ENCODE measurements at places on chromosomes 4 and X.

DNA sequence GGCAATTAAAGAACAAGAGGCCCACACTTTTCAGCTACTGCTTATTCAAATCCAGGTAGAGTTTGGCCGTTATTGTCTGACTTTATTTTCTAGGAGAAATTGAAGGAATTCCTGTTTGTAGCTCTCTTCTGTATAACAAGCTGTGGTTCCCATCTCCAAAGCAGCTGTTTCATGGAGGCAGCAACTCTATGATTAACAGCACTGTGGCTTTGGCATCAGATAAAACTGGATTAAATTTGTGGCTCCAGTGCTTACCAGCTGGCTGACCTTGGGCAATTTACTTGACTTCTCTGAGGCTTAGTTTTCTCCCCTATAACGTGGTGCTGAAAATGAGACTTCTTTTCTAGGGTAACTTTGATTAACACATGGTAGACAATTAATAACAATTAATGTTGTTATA lies 28.1 kb downstream of the SLC30A9 start:
- DNase-seq = no peak

DNA sequence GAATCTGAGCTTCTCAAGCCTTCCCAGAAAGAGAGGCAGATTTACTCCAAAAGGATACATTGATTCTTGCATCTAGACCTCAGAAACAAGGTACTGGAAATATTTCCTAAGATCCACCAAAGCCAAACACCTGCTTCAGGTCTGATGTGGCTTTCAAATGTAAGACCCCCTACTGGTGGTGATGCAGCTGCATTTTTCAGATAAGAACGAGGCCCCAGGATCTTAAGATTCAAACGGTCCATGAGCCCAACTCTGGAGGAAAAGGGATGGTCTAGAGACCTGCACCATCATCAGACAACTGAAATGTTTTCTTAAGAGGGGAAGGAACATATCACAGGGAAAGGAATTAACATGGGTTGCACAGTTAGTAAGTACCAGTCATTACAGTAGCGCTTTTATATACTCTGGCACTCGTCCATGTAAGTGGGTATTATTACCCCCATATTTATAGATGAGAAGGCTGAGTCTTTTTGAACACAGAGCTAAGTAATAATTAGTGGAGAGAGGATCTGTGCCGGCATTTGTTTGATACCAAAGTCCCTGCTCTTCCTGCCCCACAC lies 73.7 kb downstream of the LEF1 start:
- DNase-seq = no peak

DNA sequence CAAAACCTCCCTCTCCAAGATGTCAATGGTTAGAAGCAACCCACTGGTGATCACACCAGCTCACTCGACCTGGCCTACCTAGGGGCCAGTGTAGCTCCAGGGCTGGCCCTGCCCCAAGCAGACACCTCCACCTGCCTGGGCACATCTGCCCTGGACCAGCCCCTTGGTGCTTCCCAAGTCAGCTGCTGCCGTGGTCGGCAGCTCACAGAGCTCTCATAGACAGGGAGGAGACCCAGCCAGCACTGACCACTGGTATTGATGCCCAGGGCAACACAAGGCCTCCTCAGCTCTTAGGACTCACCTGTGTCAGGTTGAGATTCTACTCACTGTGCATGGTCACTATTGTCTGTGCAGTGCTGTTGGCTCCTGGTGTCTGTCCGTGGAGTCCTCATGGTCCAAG lies 51.7 kb downstream of the SEPSECS start:
- no peak for DNase-seq

GRCh38 chr4:7351014-7351413 lies 83.7 kb downstream of the PSAPL1 start:
- DNase-seq = no peak

GRCh38 chr4:121041307-121042090 lies 30.8 kb downstream of the NDNF start:
- DNase-seq = no peak

DNA sequence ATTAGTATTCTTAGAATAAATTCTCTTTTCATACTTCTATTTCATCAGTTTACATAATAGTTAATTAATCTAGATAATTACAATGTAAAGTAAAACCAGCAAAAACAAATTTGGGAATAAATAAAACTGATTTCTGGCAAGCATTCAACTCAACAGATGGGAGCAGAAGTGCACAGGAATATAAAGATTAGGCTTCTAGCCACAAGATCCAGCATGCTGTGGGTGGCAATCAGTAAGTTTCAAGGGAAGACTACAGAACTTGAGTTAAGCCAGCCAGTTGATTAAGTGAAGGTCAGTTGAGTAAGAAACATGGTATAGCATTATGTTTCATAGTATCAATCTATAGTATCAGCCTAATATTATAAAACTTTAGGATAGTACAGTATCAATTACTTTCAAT lies 324.2 kb upstream of the AADAT start:
- no peak for DNase-seq

DNA sequence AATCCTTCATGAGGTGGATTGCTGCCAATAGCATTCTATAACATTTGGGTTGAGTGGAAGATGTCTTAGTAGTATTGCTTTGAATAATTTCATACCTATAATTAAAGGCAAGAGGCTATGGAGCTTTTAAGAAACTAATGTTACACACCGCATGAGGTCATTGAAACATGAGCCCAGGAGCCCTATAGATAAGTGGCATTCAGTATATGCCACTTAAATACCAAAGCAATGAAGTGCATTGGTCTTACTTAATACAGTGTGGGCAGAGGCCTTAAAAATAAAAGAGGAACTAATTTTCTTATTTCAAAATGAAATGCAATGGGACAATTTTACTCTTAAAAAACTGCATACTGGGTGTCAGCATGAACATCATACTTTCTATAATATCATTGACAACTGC lies 47.5 kb downstream of the SPATA18 start:
- no peak for DNase-seq

DNA sequence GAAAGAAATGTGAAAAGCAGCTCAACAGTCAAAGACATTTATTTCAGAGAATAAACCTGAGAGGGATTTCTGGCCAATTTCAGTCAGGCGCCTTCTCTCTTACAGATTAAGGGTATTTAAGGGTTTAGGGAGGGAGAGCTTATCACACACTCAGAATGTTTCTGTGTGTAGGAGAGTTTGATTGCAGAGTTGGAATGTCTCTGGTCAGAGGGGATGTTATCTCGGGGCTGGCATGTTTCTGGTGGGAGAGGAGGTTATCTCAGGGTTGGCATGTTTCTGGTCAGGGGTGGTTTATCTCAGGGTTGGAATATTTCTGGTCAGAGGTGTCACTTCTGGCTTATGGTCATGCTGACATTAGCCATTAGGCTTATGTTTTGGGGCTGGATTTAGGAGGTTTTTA lies 1920.5 kb upstream of the PCDH7 start:
- DNase-seq = no peak

- DNase-seq = no peak
Measured at GRCh38 chr4:11423465-11423864, 5.2 kb downstream of the HS3ST1 start.

GRCh38 chr4:139420652-139421051 lies 33.3 kb upstream of the RAB33B start:
- DNase-seq = no peak

GRCh38 chrX:98379134-98379533 lies 1495.4 kb downstream of the RPA4 start:
- DNase-seq = no peak

DNA sequence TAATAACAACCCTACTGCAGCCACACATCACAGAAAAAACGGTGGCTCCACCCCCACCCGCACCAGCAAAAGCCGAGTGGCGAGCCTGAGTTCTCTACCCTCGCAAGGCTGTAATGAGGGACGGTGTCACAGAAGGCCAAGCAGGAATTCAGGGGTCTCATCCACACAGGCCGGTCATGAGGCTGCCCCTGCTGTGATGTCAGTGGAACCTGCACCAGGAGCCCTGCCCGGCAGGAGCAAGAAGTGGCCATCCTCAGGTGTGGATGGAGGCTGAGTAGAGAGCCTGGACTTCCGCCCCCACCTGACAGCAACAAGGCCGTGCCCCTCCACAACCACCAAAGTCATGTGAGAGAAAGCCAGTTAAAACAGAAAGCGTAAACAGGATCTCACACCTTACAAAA lies 20.6 kb downstream of the LYAR start:
- peak; percentile 9 for DNase-seq

- DNase-seq = no peak
Measured at GRCh38 chr4:56744030-56744429, 62.9 kb upstream of the HOPX start.

- no peak for DNase-seq
Measured at GRCh38 chrX:4622486-4623167, 909.2 kb upstream of the PRKX start.

DNA sequence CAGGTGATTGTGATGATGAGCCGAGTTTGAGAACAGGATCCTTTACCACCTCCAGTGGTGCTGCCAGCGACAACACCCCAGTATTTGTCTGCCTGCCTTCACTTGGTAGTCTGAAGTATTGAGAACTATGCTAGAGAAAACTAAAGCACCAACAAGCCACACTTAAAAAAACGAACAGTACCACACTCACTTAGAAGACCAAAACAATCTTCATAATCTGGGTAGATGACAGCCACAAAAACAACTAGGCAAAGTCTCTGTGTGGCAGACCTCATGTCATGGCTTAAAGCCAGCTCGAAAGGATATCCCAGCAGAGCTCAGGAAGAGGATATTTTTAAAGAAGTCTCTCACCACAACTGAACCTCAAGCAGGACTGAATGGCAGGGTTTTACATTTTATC lies 236.0 kb downstream of the GPC3 start:
- DNase-seq = no peak

Data from activated CD8-positive, alpha-beta memory T cell treated with anti-CD3 and anti-CD28 coated beads for 1 hour (primary cell).